ENCODE measurements at places on chromosomes 4 and X.
A peak's percentile ranks its signal among the peaks of the same experiment; 100 is the strongest.

DNA sequence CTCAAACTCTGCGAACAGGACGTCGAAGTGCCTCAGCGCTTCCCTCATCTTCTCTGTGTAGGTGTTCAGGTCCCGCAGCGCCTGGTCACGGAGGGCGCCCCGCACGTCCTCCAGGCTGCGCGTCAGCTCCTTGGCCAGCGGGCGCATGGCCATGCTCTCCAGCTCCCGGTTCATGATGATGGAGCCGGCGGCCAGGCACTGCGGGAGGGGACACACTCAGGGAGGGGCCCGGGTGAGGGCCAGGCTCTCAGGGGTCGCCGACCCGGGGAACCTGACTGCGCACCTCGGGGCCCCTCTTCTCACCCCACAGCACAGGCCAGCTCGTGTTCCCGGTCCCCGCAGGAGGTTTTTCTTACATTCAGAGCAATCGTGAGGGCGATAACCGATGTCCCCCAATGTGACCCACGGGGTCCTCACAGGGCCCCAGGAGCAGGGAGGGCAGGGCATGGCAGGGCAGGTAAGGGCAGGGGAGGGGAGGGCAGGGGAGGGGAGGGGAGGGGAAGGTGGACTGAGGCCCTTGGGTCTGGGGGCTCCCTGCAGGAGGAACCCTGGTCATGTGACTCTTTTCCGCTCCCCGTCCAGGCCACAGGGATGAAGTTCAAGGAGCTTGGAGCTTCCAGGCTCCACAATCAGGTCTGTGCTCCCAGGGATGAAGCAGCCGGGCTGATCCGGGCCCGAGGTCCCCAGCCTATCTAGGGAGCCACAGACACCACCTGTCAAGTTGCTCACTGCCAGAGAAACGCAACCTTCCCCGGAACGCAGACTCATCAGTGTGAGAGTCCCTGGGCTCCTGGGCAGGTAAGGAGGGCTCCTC, 77.8 kb upstream of the MXD4 start:
- DNase-seq = no peak

- DNase-seq = no peak
These were observed 506.6 kb downstream of the KLHL13 start for GRCh38 chrX:117610049-117610448.

- DNase-seq = peak; percentile 82
These were observed 966 bp downstream of the PDGFC start for GRCh38 chr4:156970501-156971164.

DNA sequence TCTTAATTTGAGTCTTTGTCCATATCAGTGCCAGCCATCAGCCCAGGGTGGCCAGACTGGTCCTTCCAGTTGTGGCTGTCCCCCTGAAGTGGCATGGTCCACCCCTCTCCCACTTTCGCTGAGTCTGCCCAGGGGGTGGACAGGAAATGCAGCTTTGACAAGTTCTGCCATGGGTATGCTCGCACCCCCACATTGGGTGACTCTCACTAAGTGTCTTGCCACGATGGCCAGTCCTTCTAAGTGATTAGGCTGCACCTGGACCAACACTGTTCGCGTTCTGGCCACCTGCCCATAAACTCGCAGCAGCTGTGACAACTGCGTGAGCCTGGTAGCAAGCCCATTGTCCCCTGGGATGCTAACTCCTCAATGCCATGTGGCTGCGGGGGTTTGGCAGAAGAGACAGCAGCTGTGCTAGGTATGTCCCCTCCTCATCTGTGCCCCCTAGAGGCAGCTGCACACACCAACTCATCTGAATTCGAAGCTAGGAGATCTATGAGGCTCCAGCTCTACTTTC, 10.0 kb upstream of the LNX1 start:
- DNase-seq = no peak

All from astrocyte of the hippocampus (primary cell).